Effector CD4-positive, alpha-beta T cell (primary cell): ENCODE measurements at places on chromosomes 7 and 10.
A peak's percentile ranks its signal among the peaks of the same experiment; 100 is the strongest.

- DNase-seq: no peak
These were observed 262.2 kb downstream of the GLRX3 start for GRCh38 chr10:130398090-130398994.

GRCh38 chr7:73520673-73521635, 1.1 kb downstream of the BAZ1B start:
- DNase-seq: no peak

DNA sequence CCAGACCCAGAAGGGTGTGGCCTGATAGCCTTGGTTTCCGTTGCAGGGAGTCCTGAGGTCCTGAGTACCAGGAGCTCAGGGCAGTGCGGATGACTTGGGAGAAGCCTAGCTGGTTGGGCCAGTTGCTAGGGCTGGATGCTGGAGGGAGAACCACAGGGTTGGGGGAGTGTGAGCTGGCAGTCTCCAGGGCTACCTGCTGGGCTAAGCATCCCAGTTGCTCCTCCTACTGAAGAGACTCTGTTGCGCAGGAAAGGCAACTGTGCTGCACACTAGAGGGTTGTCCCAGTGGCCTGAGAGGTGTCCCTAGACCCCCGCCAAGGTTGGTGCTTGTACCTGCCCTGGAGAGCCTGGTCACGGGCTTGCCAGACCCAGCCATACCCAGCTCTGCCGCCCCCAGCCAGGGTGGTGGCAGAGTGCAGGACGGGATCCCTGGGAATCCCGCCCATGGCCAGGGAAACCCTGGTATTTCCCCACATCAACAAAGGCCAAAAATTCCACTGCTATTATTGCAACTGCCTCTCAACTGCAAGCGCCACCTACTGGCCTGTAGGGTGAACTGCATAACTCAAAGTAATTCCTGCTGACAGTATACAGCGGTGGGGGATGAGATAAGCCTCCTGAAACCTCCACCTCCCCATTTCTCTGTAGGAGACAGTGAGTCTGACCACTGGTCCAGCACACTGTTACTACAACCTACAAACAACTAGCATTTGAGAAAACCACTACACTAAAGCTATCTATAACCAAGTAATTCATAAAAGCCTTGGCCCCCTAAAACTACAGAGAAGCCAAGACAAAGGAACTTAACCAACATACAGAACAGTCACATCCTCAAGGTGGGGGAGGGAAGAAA, 67.6 kb upstream of the DDC start:
- peak; percentile 50 for DNase-seq

- peak; percentile 24 for DNase-seq
These were observed 23.4 kb downstream of the MAD1L1 start for GRCh38 chr7:2209146-2209960.

- no peak for DNase-seq
These were observed 238.3 kb downstream of the PARD3 start for GRCh38 chr10:34576797-34577196.

GRCh38 chr7:151251689-151252560, 3.4 kb upstream of the SMARCD3 start:
- no peak for DNase-seq

- no peak for DNase-seq
These were observed 10.8 kb upstream of the MNX1 start for GRCh38 chr7:157021071-157021870.

- peak; percentile 44 for DNase-seq
These were observed 33.9 kb downstream of the TSPAN14 start for GRCh38 chr10:80487791-80488538.

GRCh38 chr10:73828161-73828560, 16.8 kb upstream of the NDST2 start:
- DNase-seq: no peak

- no peak for DNase-seq
These were observed 58.0 kb downstream of the FAM171A1 start for GRCh38 chr10:15313047-15313446.

- no peak for DNase-seq
These were observed 7.8 kb upstream of the CCNY start for GRCh38 chr10:35328404-35329037.
